ENCODE measurements at places on chromosomes 12 and 14.

DNA sequence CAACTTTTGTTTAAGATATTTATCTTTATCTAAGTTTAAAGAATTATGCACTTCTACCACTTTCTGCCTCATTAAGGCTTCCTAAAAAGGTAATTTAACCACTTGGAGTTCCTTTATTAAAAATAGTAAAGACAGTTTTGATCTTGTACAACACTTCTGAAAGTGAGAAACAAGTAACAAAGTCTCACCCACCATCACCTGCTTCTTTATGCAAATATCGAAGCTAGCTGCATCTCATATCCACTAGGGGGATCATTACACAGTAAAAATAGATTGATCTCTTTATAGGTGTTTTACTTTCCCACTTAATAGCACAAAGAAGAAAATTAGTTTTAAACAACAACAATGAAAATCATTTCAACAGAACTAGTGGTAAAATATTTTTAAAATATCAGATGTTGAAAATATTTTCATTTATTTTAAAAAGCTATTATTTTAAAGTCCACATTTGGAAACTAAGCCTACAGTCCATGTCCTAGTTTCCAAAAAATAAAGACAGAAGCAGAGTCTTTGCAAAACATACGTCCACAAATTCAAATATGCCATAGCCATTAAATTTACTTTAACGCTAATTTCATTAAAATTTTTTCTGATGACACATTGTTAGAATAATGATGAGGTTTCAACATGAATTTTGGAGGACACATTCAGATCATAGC is 160.0 kb upstream of the SOX5 start:
- DNase-seq: no peak

GRCh38 chr12:68081561-68081960 is 78.0 kb downstream of the IFNG start:
- DNase-seq: no peak

GRCh38 chr12:2259369-2259768 is 206.6 kb downstream of the CACNA1C start:
- DNase-seq: no peak

GRCh38 chr14:50772412-50772811 is 58.5 kb downstream of the NIN start:
- DNase-seq: no peak

DNA sequence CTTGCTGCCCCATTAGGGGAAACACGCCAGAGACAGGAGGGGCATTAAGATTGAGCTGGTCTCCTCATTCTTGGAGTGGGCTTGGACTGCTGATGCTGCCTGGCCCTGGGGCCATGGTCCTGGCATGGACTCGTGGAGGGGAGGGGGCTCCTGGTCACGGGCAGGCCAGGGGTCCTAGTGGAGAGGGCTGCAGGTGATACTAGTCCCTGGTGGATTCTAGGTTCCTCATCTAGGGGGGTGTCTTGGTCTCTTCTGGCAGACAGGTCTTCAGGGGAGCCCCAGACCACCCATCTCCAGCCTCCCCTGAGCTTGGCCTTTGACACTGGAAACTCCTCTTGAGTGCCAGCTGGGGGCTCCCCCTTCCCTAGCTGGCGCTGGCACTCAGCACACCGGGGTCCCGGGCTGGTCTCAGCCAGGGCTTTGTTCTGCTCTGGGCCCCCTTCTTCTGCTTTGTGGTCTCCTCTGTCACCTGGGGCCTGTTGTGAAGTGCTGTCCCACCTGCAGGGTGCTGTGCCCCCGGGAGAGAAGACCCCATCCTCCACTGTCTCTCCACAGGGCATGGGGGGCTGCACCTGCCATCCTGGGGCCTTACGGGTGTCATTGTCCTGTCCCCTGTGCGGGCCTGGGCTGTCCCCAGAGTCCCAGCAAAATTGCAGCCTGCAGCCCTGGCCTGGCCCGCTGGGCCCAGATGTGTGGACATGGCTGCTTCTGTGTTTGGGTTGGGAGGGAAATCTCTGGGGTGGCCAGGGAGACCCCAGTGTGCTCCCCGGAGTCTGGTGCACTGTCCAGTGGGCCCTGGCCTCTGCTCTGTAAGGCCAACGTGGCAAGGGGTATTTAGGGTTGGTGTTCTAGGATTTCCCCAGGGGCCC is 2.3 kb downstream of the KIF26A start:
- DNase-seq: no peak

DNA sequence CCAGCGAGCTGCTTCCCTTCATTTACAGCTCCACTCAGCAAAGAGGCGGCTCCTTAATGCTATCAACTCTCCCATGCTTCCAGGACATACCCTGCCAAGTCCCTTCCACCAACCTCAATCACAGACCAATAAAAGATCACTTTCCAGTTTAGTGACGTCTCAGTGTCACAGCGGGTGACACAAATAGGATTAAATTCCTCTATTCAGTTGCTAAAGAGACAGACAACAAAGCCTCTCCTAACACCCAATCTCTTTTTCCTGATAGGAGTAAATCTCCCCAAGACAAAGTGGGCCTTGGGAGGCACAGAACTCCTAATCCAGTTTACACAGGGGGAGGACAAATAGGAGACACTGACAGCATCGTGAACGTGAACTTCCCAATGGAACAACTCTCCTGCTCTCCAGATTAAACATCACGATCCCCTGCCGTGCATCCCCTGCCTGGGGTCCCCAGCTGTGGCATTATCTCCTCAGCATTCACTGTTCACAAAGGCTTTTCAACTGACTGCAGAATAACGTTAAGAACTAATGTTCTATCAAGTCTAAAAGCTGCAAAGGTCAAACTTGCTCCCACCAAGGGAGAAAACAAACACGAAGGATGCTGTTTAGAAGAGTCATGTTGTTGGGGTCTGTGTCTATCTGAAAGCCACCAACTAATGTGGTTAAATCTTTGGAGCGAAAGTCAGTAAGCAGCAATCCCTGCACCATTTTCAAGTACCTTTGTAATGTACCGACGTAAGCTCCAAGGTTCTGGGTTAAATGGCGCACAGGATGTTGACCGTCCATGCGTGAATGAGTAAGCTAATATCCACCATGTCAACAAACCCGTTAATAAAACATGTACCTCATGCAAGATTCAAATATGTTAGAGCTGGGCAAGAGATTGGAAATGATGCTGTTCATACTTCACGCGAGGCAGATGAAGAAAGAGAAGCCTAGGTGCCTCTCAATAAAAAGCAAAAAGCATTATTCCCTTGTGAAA is 31.5 kb downstream of the TMEM132D start:
- no peak for DNase-seq

GRCh38 chr14:54348001-54348611 is 48.7 kb upstream of the CDKN3 start:
- DNase-seq: no peak

GRCh38 chr14:92632546-92633273 is 115.7 kb downstream of the LGMN start:
- no peak for DNase-seq

- DNase-seq: no peak
These were observed 70.3 kb upstream of the STXBP6 start for GRCh38 chr14:25120261-25120660.

- peak; percentile 50 for DNase-seq
These were observed 20.6 kb upstream of the PCNX1 start for GRCh38 chr14:70886421-70887206.

DNA sequence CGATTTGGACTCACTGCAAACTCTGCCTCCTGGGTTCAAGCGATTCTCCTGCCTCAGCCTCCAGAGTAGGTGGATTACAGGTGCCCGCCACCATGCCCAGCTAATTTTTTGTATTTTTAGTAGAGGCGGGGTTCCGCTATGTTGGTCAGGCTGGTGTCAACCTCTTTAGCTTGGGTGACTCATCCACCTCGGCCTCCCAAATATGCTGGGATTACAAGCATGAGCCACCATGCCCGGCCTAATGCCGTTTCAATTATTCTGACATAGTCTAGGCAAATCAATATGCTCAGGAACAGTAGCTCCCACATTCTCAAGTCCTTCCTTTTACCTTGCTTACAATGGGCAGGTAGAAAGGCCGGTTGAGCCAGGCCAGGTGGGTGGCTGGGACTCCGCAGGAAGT is 82.0 kb upstream of the EEA1 start:
- no peak for DNase-seq

- DNase-seq: no peak
These were observed 132.0 kb upstream of the ARHGAP5 start for GRCh38 chr14:31945074-31945613.

GRCh38 chr12:96241846-96242256 is 47.7 kb downstream of the ELK3 start:
- peak; percentile 37 for DNase-seq

DNA sequence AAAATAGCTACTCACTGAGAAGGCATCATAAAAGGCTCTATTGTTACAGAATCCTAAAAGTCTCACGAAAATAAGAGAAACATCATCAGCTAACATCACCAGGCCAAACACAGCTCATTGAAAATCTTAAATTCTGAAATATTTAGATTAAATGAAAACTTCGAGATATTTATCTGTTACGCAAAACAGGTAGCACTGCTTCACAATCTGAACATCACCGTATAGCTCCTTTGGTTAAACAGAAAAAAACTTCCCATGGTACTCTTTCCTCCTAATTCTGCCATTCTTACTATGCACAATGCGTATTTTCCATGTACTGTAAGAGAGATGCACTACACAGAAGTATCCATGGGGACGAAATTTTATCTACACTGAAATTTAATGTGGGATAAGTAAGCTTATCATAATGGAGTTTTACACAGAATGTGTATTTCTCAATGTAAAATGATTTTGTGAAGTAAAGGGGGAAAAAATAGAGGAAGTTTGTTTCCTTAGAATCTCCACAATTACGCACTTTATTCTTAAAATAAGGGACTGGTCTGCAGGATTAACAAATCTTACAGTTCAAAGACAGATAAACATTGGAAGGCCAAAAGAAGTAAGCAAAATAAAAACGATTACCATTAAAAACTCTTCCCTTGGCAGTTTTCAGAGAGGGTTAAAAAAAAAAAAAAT is 1.9 kb downstream of the SGPP1 start:
- no peak for DNase-seq

- DNase-seq: no peak
These were observed 62.5 kb downstream of the MED13L start for GRCh38 chr12:116215023-116215422.

DNA sequence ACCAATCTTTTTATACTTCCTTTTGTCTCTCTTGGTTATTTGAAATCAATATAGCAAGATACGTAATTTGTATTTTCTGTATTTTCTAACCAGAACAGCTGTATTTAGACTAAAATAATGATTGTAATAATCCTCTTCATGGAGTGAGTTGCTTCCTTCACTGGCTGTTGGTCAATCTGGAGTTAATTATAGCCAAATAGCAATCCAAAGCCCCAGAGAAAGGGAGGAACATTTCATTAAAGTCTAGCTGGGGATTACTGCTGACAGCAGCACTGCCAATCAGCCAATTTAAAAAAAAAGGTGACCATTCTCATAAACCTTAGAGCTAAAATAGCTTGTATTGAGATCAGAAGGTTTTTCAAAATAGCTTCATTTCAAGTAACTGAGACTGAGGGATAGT is 118.0 kb downstream of the TRHDE start:
- no peak for DNase-seq

DNA sequence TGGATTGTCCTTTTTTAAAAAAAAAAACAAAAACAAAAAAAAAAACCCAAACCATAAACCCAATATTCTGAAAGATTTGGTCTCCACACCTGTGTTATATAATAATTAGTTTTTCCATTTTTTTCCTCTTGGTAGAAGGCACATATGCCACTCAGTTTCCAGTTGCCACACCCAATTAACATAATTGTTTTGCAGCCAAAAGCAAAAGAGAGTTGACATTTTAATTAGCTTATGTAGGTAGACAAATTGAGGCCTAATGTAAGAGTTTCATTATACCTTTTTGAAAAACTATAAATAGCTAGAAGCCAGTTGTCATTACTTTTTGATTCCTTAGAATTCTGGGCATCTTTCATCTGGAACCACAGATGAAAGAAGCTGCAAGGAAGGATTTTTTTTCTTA is 21.0 kb downstream of the PTPN11 start:
- no peak for DNase-seq

DNA sequence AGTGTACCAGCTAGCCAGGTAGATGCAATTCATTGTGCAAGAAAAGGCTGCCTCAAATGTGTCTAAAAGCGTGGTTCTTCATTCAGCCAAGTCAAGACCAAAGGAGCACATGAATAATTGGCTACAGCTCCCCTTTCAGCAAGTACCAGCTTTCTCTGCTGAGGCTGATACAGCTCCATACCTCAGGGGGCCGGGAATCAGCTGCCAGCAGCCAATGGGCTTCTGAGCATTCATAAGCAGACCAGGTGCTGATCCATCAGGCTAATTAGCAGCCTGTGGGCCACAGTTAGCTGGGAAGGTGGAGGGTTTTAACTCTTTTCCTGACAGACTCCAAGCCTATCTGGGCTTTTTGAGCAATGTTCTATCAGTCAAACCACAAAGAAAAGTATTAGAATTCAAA is 264.7 kb downstream of the APAF1 start:
- DNase-seq: no peak

DNA sequence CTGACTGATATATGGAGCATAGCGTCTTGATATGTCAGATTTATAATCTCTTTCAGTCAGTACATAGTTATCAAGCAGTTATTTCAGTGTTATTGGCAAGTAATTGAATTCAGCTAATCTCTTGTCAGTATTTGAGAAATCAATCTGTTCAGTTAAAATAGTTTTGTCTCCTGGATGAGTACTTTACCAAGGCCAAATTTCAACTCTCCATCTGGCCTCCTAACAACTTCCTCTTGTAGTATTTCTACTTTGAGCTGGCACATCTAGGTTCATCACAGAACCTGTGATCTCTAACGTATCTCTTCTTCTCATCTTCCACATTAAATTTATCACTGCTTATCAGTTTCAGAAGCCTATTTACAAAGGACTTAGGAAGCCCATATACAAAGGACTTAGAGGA is 690.5 kb downstream of the C12orf50 start:
- DNase-seq: no peak

- DNase-seq: no peak
These were observed 19.0 kb downstream of the KCTD10 start for GRCh38 chr12:109458086-109458485.

DNA sequence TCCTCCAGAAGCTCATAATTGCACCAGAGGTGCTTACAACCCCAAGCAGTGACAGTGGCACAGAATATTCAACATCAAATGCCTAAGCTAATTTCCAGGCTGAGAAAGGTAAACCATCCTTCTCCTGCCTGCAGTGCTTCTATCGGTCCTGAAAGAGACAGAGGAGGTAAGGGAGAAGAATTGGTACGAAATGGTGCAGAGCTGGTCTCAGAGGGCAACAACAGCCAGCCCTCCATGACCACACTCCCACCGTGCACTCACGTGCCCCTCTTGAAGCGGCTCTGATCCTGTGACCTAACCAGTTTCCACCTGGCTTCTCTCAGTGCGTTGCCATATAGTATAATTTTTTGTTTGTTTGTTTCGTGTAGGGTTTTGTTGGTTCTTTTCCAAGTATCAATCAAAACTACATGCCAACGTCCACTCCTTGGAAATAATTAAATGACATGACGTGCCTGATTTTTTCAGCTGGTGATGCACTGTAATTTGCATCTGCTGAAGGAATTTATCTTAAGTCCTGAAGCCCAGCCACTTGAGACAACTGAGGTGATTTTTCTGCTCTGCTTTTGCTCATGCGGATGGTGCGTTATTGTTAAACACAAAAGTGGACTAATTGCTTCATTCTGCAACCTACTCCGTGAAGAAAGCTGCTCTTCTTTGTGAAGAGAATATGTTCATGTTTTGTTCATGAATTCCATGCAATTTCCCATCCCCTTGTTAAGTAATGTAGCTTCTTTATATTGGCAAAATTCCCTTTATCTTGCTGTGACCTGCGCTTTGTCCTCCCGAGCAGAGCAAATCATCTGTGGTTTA is 1.3 kb upstream of the ATP2A2 start:
- no peak for DNase-seq

- DNase-seq: no peak
These were observed 682 bp downstream of the KIAA0586 start for GRCh38 chr14:58428118-58428683.

GRCh38 chr14:70660967-70661893 is 19.5 kb downstream of the TTC9 start:
- no peak for DNase-seq

GRCh38 chr12:78568321-78569020 is 296.1 kb upstream of the SYT1 start:
- DNase-seq: no peak
